ENCODE measurements at places on chromosomes 4 and X.

- DNase-seq = no peak
Observed at GRCh38 chr4:124589786-124590185, 122.7 kb downstream of the ANKRD50 start.

GRCh38 chr4:156945532-156945931 is 26.1 kb downstream of the PDGFC start:
- no peak for DNase-seq

DNA sequence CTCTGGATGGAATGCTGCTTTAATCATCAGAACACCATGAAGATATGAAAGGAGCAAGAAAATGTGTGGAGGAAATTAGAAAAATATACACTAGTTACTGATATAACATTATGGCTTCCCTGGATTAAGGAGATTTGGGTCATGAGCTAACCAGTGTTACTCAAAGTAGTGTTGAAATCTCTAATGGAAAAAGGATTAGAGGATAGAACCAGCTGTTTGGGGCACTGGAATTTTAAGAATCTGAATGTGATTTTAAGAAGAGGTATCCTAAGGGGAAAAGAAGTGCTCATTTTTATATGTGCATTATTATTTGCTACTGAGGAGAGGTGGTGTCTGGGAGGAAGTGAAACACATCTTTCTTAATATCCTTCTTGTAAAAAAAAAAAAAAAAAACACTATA is 164.1 kb upstream of the PPARGC1A start:
- DNase-seq = no peak

- no peak for DNase-seq
Observed at GRCh38 chrX:31038575-31039326, 33.1 kb downstream of the FTHL17 start.

GRCh38 chr4:102430461-102430910 is 70.7 kb upstream of the NFKB1 start:
- DNase-seq = no peak

DNA sequence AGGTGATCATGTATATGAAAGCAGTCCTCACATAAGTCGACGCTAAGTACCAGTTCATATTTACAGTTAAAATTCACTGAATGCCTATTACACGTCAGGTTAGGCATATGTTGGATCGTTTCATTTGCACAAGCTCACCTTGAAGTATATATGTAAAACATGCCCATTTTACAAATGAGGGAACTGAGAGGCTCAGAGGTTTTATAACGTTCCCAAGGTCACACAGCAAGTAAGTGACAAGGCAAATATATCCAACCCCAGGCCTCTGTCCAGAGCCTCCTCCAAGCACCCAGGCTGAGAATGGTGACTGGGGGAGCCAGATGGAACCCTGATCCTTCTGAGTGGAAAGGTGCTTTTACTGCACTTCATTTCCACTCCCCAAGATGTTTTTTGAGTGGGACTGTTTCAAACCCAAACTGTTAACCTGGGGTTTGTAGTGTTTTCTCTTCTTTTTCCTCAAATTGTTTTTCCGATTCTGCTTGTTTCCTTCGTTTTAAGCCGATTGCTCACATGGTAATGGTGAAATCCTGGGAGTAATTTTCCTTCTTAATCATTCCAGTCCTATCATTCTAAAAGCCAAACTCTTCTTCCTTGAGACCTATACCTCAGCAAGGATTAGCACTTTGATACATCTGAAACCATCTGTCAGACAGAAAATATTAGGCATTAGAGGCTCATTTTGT is 791 bp downstream of the SMIM20 start:
- no peak for DNase-seq

- no peak for DNase-seq
Observed at GRCh38 chr4:173420801-173421200, 21.9 kb upstream of the SCRG1 start.

DNA sequence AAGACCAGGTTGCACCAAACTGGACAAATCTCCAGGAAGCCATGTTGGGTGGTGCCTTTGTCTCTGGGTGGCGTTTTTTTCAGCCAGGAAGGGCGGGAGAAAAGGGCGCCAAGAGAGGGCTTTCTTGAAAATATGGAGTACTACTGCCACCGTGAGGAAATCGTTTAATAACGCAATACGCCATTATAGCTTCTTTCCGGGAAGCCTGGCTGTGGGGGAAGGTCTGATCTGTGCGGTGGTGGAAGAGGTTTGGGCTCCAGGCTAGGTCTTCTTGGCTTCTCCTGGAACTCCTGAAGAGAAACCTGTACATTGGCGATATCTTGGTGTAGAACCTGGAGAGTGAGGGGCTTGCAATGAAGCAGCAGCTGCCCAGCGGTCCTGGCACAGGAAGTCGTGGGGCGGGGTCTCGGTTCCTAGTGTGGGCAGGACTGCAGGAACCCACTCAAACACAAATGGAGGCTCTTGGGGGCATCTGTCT is 202.7 kb downstream of the OR13H1 start:
- DNase-seq = peak; percentile 5

DNA sequence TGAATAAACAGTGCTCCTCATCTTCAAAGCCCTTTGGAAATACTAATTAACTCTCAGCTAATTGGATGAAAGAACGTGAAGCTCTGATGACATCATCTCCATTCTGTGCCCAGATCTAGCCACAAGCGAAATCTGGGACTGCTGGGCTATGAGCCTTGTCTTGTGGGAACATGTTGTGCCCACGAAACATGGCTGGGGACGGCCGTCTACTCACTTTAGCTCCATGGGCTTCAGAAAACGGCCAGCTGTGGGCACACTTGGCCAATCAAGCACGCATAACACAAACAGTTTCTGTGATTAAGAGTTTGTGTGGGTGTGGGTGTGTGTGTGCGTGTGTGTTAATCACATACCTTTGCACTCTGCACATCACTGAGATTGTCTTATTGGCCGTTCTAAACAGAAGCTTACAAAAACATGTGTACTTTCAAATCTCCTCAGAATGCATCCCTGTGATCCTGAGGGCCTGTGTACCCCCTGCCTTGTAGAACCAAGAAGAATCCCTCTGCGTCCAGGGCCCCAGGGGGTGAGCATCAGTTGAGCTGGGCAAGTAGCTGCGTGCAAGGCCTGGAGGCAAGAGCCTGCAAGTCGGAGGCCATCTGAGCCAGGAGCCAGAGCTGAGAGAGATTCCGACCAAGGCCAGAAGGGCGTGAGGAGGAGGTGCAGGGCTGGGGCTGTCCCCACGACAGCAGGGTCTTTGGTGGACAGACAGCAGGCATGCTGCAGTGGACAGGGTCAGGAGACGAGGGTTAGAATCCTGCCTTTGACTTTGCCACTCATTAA is 18.7 kb upstream of the ZNF185 start:
- DNase-seq = no peak

- DNase-seq = no peak
Observed at GRCh38 chrX:27660878-27661277, 70.7 kb downstream of the DCAF8L2 start.

GRCh38 chr4:188005561-188005960 is 10.0 kb downstream of the ZFP42 start:
- no peak for DNase-seq

GRCh38 chr4:95676190-95676589 is 127.4 kb upstream of the UNC5C start:
- DNase-seq = no peak

DNA sequence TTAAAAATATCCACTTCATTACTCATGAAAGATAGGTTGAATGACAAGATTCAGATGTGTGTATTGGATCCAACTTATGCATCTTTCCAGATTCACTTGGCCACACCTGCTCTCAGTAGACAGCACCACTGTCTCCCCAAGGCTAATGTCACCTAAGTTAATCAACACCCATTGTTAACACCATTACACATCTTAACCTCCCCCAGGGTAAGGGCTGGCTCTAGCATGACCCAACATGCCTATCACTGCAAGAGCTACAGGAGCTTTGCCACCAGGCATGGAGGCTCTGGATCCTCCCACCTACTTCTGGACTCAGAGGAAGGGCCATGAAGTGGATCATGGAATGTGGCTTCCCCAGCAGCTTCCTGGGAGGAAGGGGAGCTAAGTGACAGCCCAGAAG is 32.8 kb upstream of the LSM6 start:
- no peak for DNase-seq

- no peak for DNase-seq
Observed at GRCh38 chr4:147924604-147925412, 192.9 kb downstream of the ARHGAP10 start.

DNA sequence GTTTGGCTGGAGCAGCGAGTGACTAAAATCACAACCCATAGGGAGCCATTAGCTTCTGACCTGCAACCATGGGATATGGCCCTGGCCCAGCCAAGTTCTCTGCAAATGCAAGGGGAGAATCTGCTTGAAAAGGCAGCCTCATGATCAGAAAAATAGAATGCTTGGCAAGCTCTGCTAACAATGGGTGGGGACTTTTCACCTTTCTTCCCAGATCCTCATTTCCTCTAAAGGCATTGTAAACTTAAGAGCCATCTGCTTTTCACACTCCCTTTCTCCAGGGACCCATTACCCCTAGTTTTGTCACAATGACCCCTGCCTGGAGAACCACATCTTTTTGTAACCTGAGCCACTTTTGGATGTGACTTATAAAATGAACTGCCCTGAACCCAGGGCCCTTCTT is 104.3 kb downstream of the PARM1 start:
- no peak for DNase-seq

- DNase-seq = no peak
Observed at GRCh38 chrX:104288269-104288668, 33.5 kb upstream of the ESX1 start.

- no peak for DNase-seq
Observed at GRCh38 chr4:180160195-180160983, 2082.8 kb upstream of the TENM3 start.

GRCh38 chr4:100820249-100820648 is 302.4 kb upstream of the EMCN start:
- DNase-seq = no peak

DNA sequence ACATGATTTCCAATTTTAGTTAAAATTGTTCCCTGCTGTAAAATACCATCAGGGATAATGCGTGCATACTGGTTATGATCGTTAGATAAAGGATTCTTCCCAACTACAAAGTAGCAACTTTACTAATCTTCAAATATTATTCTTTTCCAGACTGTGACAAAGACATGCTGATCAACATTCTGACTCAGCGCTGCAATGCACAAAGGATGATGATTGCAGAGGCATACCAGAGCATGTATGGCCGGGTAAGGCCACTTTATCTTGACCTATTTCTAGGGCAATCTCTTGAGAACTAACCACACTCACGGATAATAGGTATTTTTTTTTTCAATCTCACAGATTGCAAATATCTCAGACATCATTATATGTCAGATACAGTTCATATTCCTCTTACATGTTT is 47.0 kb downstream of the ANXA10 start:
- no peak for DNase-seq

GRCh38 chrX:38357747-38358673 is 5.6 kb downstream of the OTC start:
- DNase-seq = no peak

GRCh38 chr4:2417765-2418649 is at the start of gene ZFYVE28:
ZFYVE28 (minus strand) TSS chr4:2418645; CDS start chr4:2418323, 322 bp downstream.
- no peak for DNase-seq

GRCh38 chrX:106959901-106960300 is 39.7 kb downstream of the CLDN2 start:
- DNase-seq = no peak

DNA sequence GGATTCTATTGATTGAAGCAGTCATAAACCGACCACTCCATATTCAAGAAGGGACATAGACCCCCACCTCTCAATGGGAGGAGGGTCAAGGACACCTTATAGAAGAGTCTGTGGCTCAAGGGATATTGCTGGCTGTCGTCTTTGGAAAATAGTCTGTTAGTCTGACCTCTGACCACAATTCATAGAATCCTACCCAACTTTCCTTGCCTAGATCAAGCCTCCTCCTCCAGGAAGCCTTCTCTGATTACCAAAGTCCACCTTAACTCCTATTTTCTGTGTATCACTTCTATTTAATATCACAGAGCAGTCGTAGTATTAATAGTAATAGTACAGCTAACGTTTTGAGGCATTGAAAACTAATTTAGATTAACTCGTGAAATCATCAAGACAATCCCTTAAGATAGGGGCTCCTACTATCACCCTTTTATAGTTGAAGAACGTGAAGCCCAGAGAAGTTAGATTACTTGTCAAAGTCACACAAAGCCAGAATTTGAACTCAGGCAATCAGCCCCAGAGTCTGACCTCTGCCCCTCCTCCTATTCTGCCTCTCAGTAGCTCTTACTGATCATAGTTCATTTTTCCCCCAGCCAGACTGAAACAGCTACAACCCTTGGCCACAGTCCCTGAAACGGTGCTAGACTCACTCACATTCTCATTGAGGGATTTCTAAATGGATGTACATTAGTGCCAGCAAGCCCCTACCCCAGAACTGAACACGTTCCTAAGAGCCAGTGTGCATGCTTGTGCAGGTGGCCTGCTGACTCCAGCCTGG is 636.6 kb downstream of the MID1IP1 start:
- no peak for DNase-seq

DNA sequence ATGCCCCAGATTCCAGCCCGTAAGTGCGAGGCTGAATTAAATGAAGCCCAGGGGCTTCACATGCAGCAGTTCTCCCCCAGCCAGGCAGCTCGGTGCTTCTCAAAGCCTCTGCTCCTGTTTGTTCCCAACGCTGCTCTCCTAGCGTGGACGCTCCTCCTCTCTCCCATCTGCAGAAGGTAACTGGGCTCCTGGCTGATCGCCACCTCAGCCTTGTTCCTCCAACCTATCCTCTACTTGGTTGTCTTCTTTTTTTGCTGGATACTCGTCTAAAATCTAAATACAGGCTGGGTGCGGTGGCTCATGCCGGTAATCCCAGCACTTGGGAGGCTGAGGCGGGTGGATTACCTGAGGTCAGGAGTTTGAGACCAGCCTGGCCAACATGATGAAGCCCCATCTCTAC is 70.3 kb downstream of the NSUN7 start:
- no peak for DNase-seq

GRCh38 chr4:170497689-170498088 is 407.9 kb upstream of the AADAT start:
- DNase-seq = no peak

GRCh38 chrX:153818571-153819383 is 11.6 kb downstream of the PDZD4 start:
- DNase-seq = no peak

- no peak for DNase-seq
Observed at GRCh38 chr4:74402692-74403456, 37.9 kb downstream of the EREG start.

DNA sequence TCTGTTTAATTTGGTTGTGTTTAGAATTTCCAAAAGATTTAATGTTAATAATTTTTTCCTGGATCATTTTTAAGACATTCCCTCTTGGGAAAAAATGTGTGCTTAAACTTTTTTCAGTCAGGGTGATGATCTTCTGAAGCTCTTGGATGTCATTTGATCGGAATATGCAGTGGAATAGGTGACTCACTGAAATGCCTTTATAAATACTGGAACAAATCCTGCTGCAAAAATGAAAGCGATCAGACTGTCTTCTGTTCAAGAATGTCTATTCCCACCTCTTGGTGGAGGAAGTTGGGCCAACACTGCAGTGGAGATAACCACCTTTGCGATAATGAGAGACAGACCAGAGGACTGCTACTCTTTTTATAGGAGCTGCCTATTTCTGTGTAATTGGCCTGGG is 46.7 kb downstream of the LARP1B start:
- no peak for DNase-seq

- no peak for DNase-seq
Observed at GRCh38 chrX:2351321-2351720, 149.5 kb downstream of the DHRSX start.

GRCh38 chrX:17067534-17067933 is 121.1 kb downstream of the REPS2 start:
- no peak for DNase-seq

GRCh38 chrX:34809096-34809495 is 133.5 kb upstream of the FAM47B start:
- DNase-seq = no peak

GRCh38 chr4:2246384-2247127 is 4.6 kb upstream of the HAUS3 start:
- no peak for DNase-seq

GRCh38 chr4:79563219-79563618 is 155.2 kb upstream of the GK2 start:
- no peak for DNase-seq
